Thyroid gland (tissue), 4 donors: ENCODE measurements at places on chromosomes 5 and 9. TPM values are rescaled to one million over a fixed set of nuclear protein-coding genes. Genes with fewer than 3 reads are reported as not detected.

MYOT gene
- 0.81 TPM for total RNA-seq

GABRG2 gene
- not detected for total RNA-seq

DRD1 gene
- total RNA-seq, result not detected

TMEM141 gene
- total RNA-seq, result 189 TPM

EGFLAM gene
- 3.5 TPM for total RNA-seq

CDC20B gene
- not detected for total RNA-seq

ARAP3 gene
- 11.7 TPM for total RNA-seq

MED27 gene
- 16.3 TPM for total RNA-seq

GNPDA1 gene
- total RNA-seq, result 56.3 TPM

ZBTB26 gene
- total RNA-seq, result 12.2 TPM

CORO2A gene
- 3.5 TPM for total RNA-seq

DMRT2 gene
- 0.45 TPM for total RNA-seq
